ENCODE measurements at places on chromosomes 1 and 21.
A peak's percentile ranks its signal among the peaks of the same experiment; 100 is the strongest.

GRCh38 chr1:48940354-48940753 is 163.7 kb upstream of the BEND5 start:
- no peak for DNase-seq

GRCh38 chr1:109391626-109392025 is 6.1 kb downstream of the SORT1 start:
- no peak for DNase-seq

- no peak for DNase-seq
These were observed 7.5 kb downstream of the SLC19A1 start for GRCh38 chr21:45534636-45535331.

DNA sequence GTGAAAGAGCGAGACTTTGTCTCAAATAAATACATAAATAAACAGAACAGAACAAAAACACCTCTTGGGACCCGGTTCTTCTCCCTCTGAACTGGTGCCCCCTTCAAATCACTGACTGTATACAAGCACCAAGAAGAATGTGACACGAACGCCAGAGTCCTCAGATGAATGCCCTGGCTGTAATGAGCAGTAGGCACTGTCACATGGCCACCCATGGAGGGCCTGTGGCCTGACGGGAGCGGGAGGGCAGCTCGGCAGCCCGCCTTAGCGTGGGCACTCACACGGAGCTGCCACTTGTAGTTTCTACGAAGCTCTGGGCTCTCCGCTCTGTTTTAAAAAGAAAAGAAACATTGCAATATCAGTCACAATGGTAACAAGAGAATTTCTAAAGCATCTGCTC is 146.0 kb downstream of the PEX14 start:
- DNase-seq, result no peak

DNA sequence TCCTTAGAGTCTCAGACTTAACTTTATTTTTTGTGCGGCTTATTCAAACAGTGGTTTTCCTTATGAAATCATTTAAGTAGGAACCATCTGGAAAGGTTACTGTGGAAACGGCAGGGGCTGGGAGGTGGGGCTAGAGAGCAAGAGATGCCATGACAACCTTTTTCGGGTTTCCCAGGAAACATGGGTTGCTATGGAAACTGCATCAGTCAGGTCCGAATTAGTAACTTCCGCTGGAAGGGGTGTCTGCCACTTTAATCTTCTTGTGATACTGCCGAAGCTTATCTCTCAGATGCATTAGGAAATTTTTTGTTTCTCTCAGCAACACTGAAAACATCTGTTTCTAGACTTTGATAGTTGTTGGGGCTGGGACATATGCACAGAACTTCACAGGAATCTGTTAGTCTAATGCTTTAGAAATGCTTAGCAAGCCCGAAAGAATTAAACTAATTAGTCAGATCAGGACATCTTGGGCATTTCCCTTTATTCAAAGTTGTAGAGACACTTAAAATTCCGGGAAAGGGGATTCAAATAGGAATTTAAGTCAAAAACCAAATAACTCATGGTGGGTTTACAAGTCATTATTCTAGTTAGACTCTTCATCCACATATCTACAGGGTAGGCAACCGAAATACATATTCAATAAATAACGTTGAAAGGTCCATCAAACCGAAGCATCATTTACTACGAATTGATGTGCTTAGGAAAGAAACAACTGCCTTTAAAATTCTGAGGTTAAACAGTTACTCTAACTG is 2.6 kb downstream of the KCNA3 start:
- peak; percentile 37 for DNase-seq

Data from hematopoietic multipotent progenitor cell (in vitro differentiated cells).